CD8-positive, alpha-beta T cell (primary cell): ENCODE measurements at places on chromosomes 1 and 21. TPM values are rescaled to one million over a fixed set of nuclear protein-coding genes. Genes with fewer than 3 reads are reported as not detected.

GRCh38 chr1:85566890-85567289 lies 13.7 kb upstream of the CCN1 start:
- DNase-seq: no peak

The NPHS2 gene
- total RNA-seq: not detected

DNA sequence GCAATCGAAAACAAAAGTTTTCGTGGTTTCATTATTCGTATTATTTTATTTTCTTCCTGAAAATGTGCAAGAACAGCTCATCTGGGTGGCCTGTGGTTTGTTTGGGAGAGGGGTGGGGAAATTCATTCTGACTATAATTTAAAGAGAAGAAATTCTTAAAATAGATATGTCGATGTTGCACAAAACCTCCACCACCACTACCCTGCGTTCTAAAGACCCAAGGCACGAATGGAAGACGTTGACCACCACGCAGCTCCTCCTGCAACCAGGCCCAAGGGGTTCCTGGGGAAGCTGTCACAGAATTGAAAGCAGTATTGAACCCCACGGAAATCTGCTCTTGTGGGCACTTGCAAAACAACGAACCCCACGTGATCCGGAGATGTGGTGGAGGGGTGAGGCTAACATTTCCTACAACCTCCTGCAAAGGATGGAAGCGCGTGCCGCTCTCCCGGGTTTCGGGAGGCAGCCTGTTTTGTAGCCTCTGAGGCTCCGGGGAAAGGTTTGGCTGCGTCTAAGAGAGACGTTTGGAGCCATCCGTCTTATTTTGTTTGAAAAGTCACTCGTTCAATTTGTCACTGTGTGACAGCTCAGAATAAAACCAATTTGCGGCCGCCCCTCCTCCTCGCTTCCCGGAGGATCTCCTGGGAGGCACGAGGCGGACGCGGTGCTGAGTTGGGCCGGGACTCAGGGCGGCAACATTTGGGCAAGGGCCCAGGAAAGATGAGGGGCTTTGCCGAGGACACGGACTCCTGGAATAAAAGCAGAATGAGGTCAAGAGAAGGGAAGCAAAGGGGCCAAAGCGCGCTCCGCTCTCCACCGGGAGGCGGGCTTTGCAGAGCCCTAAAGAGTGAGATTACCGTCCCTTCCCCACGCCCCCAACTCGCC lies 810 bp upstream of the HLX start:
- DNase-seq: no peak

- no peak for DNase-seq
Measured at GRCh38 chr1:74771913-74772515, 39.1 kb downstream of the TYW3 start.

The SELENBP1 gene
- total RNA-seq: not detected

The HAO2 gene
- total RNA-seq: not detected

The LCE1B gene
- total RNA-seq: not detected

DNA sequence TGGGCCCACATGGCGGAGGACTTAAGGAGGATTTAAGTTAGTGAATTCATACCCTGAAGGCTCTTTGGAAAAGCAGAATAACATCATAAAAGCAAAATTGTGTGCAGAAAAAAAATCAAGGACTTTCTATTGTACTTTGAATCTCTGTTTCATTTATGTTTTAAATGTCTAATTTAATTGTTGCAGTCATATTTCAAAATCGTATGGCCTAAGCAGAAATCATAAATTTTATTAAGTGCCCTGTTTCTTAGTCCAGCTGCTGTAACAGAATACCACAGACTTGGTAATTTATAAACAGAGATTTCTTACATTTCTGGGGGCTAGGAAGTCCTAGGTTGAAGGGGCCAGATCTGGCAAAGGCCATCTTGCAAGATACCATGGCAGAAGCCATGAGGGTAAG lies 555.6 kb downstream of the LTN1 start:
- DNase-seq: no peak

The CYYR1 gene
- total RNA-seq: not detected

DNA sequence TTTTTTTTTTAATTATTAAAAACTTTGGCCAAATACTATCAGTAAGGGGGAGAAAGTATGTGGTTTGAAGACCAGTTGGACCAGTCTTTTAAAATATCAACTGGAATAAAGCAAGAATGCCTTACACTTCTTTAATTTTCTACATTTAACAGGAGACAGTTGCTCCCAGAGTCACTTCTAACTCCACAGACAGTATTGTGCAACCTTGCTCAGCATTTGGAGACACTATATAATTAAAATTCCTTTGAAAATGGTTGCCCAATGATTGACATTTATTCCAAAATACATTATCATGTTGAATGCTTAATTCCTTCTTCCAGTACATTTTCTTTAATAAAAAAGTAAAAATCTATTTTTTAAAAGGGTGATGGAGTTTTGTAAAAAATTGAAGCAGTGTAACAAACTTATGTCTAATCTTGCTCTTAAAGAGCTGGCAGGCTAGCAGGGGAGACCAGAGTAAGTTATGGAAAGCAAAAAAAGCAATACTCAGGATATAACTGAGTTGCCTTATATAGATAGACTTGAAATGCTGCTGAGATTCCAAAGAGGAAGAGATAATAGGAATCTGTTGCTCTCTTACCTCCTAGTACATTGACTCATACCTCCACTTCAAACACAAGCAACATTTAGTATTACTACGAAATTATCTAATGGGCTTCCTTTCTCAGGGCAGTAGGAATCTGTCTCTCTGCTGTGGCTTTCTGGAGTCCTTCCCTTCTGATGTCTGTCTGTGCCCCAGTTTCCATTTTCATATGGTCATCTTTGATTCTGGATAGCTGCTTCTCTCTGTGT lies 69.7 kb upstream of the RGL1 start:
- DNase-seq: no peak

DNA sequence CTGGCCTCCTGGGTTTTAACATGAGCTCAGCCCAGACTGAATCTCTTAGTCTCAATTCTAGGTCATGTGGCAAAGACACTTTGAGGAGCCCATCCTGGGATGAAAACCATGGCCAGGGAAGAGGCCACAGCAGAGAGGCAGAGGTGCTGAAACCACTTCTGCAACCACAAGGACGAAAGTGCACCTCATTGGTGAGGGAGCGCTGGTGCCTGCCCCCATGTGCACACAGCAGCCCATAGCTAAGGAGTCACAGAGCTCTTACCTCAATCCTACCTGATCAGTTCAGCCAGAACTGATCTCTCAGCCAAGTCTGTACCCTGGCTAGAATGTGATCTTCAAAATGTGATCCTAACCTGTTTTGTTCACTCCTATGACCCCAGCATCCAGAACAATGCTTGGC lies 32.9 kb upstream of the SRP9 start:
- no peak for DNase-seq

The IL19 gene
- total RNA-seq: not detected

GRCh38 chr1:26015358-26015757 lies 6.2 kb upstream of the EXTL1 start:
- DNase-seq: no peak

The TNFRSF1B gene
- total RNA-seq: 82.6 TPM

The ERG gene
- total RNA-seq: not detected

- DNase-seq: no peak
Measured at GRCh38 chr1:6111571-6111970, 65.9 kb downstream of the KCNAB2 start.

DNA sequence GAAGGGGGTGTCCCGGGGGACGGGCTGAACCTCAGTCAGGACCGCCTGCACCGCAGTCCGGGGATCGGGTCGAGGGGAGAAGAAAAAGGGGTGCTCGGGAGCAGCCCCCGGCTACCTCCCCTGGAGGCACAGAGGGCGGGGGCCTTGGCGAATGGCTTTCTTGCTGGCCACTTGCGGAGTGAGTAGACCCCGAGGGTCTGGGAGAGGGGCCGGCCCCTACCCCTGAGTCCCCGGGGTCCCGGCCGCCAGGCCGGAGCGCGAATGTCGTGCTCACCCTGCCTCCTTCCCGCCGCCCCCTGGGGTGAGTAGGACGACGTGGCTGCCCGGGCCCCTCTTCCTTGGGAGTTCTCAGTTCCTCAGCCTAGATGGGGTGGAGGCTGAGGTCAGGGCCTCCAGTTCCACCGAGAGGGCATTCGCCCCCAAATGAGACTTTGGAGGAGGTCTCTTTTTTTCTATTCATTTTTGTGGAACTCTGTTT lies 113.0 kb downstream of the OSBPL9 start:
- DNase-seq: no peak

The FOXE3 gene
- total RNA-seq: not detected

GRCh38 chr1:232529747-232530146 lies 100.2 kb downstream of the SIPA1L2 start:
- no peak for DNase-seq
